ENCODE measurements at places on chromosomes 7 and 10.

GRCh38 chr10:1061930-1062774 is 6.0 kb downstream of the WDR37 start:
- DNase-seq: no peak

GRCh38 chr10:93992400-93993030 is 1.2 kb upstream of the PLCE1 start:
- DNase-seq: no peak

DNA sequence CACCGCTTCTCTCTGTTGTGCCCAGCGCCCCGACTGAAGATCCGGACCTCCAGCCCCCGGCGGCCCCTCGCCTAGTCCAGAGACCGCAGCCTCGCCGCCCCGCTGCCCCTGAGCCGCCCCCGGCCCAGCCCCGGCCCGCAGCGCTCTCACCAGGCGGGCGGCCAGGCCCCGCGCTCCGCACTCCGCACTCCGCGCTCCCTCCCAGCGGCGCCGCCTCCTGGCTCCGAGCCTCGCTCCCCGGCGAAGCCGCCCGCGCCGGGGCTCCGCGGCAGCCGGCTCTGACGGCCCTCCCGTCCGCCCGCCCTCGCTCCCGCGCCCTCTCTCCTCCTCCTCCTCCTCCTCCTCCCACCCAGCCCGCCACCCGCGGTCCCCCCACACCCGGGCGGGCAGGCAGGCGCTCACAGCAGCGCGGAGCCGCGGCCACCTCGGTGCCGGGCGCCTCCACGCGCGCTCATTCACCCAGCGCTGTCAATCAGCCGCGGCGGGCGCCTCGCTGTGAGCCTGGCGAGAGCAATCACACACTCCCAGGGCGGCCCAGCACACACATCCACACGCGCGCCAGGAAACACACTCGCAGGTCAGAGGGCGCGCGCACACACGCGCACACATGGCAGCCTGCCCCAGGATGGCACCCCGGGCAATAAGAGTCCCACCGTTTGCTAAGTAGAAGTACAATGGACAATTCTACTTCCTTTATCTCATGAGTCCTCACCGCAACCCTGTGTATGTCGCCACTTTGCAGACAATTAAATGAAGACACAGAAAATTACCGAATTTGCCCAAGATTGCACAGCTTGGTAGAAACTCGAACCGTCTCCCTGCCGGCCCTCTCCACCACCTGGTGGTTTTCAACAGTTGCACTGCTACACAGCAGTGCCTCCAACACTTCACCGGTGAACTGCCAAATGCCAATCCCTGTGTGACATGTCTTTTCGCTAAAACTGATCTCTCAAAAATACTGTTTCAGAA is at the start of gene PRRT4:
TSS of gene PRRT4 (minus strand) at position 280 of the 969 bp plus-strand sequence.
- DNase-seq: no peak

DNA sequence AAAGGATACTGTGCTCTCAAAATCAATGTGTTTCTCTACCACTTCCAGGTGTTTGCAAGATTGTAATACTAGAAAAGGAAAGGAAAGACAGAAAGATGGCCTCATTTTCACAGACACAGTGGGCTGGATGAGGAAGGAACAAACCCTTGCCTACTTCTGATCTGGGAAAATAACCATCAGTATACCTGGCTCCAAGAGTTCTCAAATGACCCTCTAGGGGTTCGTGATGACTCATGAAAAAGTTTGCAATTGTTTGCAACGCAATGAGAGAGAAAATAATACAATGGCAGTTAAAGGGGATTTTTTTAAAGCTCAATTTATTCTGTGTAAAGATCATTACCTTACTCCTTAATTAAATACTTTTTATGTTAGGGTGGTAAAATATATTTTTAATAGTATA is 197.6 kb upstream of the INHBA start:
- DNase-seq: no peak

DNA sequence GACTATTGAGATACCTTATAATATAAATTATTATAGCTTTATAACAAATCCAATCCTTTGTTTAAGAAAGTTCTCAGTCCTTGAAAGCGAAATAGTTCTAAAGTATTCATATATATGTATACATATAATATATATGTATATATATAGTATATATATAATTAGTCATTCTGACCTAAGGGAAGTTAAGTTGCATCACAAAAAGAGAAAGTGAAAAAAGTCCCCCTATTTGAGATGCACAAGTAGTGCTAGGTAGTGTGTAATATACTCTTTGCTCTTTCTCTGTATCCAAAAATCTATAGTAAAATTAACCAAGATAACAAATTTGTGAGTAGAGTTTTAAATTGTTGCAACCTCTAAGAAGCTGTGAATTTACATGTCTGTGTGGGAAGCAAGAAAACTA is 13.3 kb upstream of the IFIT1B start:
- no peak for DNase-seq

DNA sequence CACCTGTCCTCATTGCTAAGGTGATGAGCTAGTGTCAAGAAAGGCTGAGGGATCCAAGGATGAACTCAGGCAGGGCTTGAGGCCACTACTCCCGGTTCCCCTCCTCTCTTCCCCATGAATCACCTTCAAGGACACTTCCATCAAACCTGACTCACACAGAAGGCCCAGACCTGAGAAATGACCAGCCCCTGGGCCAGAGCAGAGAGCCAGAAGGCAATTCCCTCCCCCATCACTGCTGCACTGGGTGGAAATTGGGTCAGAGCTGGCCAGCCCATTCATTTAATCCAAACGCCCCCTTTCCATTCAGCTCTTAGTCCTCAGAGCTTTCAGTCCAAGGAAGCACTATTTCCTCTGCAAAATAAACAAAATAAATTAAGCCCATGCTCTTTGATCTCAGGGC is 182.0 kb downstream of the KCNMA1 start:
- DNase-seq: no peak

DNA sequence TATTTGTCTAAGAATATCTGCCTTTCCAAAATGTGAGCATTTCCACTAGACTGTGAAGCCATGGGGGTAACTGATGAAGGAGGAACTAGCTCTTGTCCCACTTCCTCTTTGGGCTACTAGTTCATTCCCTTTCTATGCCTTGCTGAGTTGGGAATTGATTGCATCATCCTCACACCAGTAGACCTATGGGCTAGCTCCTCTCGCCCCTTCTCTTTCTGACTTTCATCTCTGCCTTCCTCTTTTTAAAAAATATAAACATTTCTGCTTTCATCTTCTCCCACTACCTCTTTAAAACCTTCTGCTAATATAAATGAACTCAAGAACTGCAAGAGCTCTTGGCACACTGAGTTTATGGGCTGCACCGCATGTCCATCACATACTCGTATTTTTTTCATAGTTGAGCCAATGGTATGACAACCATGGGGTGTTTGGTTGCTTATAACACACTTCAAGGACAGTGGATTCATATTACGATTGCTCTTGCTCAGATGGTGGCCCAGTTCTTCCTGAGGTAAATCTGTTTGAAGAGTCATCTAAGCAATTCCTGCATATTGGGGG is 182.0 kb downstream of the REEP3 start:
- DNase-seq: no peak

GRCh38 chr7:2214636-2215035 is 18.1 kb downstream of the MAD1L1 start:
- no peak for DNase-seq

GRCh38 chr7:97541188-97541587 is 190.7 kb upstream of the TAC1 start:
- DNase-seq: no peak

DNA sequence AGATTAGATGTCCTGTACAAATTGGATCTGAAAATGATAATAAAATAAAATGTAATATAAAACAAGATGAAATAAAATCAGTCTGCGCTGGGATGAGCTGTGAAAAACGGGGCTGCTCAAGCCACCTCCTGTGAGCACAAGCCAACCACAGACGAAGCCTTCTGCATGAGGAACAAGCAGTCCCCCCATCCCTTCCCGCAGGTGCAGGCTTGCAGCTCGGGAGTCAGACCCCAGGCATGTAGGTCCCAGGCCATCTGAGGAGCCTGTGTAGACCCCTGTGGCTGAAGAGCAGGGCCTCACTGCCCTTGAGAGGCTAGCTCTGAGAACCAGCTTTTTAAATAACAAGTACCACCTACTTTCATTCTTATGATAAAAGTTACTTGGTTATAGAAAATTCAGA is 123.4 kb downstream of the TNS3 start:
- DNase-seq: no peak

GRCh38 chr10:50419756-50420155 is 168.4 kb upstream of the ASAH2 start:
- DNase-seq: no peak

DNA sequence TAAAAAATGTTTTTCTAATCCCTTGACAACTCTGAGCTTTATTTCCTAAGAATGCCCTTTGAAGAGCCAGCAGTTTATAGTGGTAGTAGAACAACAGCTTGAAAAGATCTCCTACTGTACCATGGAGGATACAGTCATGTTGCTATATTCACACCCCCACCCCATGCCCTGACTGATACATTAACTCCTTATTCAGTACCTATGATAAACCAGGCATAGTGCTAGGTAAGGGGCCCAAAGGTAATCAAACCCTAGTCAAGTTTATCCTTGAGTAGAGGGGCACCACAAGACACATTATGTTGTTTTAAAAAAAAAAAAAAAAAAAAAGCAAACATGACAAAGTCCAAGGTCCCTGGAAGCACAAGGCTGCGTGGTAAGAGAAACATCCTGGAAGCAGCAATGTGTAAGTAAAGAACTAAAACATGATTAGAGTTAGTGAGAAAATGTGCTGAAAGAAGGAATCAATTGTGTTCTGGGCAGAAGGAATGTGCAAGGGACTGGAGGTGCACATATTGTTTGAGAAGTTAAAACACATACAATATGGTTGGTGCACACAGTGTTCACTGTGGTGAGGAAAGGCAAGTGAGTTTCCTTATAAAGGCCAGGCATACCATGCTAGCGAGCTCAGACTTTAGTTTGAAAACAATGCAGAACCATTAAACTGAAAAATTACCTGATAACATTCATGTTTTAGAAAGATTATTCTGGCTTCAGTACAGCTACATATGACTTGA is 51.2 kb downstream of the PDE1C start:
- no peak for DNase-seq

DNA sequence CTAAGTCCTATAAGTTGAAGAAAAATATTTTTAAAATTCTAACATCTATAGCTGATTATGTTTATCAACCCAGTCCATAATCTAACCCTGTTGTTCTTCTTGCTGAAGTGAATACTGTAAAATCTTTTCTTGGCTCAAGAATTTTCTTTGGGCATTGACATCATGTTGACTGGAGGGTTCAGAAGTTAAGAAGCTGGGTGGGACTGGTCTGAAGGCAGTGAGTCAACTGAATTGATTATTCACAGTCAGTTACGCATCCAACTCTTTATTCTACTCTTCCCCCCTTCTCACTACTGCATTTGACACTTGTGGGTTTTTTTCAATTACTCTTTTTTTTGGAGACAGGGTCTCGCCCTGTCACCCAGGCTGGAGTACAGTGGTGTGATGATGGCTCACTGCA is 31.0 kb downstream of the DENND2A start:
- no peak for DNase-seq

DNA sequence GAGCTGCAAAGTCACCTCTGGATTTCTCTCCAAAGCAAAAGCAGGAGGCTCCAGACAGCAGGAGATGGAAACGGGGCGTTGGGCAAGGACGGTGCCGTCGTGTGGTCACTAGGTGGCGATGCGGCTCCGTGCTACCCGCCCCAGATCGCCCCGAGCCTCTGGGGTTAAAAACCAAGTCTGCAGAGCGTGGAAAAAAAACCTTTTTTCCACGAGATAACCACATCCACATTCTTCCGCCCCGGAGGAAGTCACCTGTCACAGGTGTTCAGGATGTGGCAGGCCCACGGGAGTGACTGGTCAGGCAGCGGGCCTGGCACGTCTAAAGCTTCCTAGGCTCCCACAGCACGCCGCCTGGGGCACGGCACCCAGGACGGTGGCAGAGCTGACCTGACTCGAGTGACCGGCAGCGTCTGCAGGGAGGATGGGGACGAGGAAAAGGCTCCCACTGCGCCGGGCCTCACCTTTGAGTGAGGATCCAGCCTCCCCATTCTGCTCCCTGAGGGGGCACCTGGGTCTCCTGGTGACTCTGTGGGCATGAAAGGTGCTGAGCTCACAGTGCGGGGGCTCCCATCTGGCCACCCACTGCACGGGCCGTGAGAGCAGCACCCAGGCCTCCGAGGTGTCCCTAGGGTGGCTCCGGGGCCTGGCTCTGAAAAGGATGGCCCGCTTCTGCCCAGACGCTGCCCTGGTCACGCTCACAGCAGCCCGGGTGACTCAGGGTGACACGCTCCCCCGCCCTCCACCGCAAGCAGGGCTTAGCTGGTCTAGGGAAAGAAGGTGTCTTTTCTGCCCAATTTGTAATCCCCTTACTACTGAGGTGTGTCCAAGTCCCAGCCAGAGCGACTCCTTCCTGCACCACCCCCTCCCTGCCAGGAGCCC is 71.3 kb upstream of the TNRC18 start:
- no peak for DNase-seq

DNA sequence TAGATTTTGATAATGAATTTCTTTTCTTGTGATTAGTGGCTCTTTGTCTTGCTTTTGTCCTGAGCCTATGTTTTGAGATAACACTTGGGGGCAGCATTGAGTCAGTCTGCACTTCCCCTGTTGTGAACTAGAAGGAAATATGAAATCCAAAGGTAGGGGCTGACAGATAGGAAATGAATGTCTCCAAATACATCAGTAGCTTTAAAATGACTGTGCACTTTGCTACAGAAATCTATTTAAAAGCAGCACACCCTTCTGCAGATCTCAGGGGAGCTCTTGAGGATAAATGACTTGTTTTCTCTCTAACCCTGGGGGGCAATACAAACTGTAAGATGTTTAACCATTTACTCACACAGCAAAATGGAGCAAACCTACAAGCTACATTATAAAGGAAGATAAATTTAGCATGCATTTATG is 176.0 kb upstream of the MYO3A start:
- DNase-seq: peak; percentile 100

DNA sequence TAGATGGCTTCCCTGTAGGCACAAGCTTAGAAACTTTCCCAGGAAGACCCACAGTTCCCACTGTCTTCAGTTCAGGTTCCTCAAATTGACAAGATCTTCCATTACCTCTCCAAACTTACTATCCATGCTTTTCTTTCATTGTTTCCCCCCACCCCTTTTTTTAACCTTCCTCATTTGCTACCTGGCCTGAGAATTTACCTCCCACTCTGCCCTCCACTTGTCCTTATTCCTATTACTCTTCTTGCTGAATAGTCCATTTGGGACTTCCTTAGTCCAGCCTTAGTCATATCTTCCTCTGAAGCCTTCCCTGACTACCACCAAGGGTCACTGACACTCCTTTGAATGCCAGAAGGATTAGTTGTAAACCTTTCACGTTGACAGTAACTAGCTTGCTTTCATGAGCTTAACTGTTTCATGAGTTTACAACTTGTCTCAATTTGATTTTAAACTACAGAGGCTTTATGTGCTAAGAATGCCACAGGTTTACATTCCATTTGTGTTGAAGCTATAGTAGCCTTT is 1.2 kb upstream of the CALU start:
- no peak for DNase-seq

- no peak for DNase-seq
Observed at GRCh38 chr10:62839590-62839989, 23.4 kb upstream of the EGR2 start.

All from NCI-H1436 treated with DMSO at 0.1 percent for 48 hours (cell line).